IMR-90 (cell line): ENCODE measurements at places on chromosomes 4 and X. TPM values are rescaled to one million over a fixed set of nuclear protein-coding genes. Genes with fewer than 3 reads are reported as not detected.

- DNase-seq = no peak
These were observed 11.8 kb upstream of the MAN2B2 start for GRCh38 chr4:6562931-6563901.

DNA sequence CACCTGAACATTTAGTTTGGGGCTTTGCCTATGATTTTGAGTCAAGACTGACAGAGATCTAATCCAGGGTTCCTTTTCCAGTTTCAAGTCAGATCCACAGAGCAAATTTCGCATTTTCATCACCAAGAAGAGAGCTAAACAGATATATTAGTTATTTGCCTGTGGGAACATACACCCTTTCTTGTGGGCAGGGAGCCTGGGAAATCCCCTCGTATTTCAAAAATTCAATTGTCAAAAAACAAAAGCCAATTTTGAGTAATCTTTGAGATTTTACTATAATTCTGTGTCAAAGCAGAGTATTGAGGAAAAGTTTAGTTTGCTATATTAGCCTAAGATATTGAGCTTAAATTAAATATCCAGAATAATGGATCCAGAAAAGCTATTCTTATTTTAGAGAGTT lies 56.6 kb downstream of the AFM start:
- no peak for DNase-seq

KIAA1210 gene
- not detected in 2 replicates for total RNA-seq

DNA sequence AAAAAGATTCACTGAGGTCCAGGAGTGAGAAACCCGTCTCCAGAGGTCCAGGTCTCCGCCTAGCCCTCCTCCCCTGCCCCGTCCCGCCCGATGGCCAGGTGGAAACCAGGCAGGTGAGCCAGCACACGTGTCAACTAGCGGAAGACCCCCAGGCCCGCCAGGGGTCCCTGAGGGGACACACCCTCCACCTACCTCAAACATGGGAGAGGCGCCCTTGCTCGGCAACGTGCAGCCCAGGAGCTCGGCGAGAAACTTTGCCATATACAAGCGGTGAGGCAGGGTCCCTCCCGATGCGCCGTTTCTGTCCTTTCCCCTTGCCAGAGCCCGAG lies 330.0 kb downstream of the HNRNPD start:
- no peak for DNase-seq

DNA sequence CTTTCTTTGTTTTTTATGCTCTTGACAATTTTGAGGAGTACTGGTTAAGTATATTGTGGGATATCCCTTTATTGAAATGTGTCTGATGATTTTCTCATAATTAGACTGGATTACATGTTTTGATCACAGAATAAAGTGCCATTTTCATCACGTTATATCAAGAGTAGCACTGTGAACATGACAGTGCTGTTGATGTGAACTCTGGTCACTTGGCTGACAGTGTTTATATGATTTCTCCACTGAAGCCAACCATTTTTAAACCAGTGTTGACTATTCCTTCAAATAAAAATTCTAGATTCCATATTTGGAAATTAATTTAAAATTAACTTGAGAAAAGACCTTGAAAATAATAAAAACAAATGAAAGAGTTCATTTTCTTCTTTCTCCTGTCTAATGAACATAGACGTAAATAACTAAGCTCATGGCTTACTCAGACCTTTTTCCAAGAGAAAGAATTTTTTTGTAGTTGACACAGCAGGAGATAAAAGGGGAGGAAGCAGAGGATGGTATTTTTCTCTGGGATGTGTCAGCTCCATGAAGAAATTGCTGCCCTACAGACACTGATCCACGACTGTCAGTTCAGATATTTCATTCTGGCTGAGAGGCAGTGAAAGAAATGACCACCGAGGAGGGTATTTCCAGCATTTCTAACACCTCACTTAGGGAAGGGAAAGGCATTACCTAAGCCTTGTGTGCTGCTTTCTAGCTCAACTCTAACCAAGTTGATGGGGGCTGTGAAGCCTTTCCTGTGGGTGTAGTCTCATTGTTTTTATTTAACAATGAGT lies 150.9 kb upstream of the ANK2 start:
- DNase-seq = no peak

- no peak for DNase-seq
These were observed 10.6 kb upstream of the PGRMC2 start for GRCh38 chr4:128298146-128298758.

GRCh38 chrX:20015422-20015821 lies 24.6 kb upstream of the BCLAF3 start:
- DNase-seq = no peak

P2RY4 gene
- total RNA-seq = not detected in 2 replicates

EDA gene
- under 0.01 TPM in 2 replicates for total RNA-seq

DNA sequence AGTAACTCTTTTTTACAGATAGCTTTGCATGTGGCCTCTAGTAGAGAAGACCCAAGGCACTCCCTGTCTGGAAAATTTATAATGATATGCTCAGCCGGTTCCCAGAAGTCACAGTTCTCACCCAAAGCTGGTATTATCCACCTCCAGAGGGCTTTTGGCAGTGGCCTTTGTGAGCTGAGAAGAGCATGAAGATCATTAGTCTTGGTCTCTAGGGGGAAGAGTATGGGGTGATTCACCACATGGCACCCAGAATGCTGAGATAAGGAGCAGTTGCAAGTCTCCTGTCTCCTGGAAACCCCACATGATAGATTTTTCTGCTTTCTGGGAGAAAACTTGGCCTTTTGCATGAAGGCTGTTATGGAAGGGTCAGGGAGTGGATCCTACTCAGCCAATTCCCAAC lies 75.4 kb upstream of the PRPS1 start:
- no peak for DNase-seq

GRCh38 chr4:168514249-168514852 lies 17.5 kb downstream of the PALLD start:
- DNase-seq = peak; percentile 50
